ENCODE measurements at places on chromosomes 13 and 19.

DNA sequence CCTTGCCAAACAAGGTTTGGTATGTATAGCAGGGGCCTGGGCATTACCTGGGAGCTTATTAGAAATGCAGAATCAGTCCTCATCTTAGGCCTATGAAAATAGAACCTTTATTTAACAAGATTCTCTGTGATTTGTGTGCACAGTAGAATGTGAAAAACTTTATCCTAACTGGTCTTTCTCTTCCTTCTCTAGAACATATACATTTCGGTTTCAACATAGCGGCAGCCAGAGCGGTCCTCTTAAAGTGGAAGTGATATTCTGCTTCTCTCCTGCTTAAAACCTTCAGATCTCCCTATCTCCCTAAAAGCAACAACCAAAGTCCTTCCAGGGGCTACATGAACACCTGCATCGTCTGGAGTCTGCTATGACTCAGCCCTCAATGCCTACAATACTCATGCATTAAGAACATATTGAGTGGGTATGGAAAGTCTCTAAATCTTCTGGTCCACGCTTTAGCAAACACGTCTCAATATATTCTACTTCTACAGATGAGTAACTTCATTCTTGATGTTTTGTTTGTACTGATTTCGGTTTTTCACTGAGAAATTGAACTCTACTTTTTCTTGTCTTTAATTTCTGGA, 84.5 kb downstream of the SPRY2 start:
- DNase-seq, result no peak

DNA sequence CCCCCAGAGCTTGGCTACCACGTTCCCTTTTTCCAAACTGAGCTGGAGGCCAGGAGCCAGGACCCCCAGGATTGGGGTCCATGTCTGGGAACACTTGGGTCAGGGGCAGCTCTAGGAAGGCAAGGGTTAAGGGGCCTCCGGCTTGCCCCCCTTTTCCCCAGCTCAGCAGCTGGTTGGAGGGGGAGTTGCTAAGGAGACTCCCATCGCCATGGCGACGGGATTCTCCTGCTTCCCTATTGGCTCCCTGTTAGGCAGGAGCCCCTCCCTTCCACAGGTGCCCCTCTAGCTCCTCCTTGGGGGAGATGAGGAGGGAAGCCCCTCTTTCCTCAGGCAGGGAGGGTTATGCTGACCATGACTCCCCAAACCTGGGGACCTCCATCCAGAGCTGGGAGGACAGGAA, 33.9 kb downstream of the PDE4A start:
- DNase-seq, result no peak

- no peak for DNase-seq
Observed at GRCh38 chr13:77508959-77509620, 26.4 kb upstream of the SCEL start.

DNA sequence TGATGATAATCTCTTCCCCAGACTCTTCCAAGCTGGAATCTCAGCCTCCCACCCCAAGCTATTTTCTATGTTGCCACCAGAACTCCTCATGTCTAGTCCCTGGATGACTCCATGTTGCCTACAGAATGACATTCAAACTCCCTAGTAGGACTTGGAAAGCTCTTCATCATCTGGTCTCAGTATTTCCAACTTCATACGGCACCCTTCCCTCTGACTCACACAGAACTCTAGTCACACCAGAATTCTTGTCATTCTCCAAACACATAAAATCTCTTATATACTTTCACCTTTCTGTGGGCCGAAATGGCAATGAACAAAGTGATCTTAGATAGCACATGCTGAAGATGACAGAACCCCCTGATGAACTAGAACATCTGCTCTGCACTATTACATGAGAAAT, 86.2 kb downstream of the CAB39L start:
- DNase-seq, result no peak
